ENCODE measurements at places on chromosomes 5 and 9.

DNA sequence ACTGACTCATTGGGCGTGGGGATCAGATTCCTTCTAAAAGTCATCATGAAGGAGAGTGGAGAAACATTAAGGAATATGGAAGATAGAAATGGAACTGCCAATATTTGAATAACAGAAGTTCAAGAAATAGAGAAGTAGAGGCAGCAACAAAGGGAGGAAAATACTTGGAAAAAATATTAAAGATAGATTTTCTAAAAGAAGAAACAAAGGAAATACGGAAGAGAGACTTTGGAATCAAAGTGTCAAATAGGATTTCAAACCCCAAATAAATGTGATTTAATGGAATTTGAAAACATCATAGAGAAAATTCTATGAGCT is 605.1 kb upstream of the KLF4 start:
- no peak for DNase-seq

DNA sequence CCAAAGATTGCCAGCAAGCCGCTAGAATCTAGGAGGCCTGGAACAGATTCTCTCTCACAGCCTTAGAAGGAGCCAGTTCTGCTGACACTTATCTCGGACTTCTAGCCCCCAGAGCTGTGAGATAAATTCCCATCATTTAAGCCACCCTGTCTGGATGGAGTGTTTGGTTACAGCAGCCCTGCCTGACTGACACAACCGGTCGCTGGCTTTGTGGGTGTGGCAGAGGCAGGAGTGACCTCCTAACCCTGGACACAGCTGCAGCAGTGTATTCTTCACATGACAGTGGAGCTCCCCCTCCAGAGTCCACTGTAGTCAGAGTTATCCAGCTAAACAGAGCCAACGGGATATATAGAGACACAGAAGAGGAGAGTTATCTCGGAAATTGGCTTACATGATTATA is 21.2 kb upstream of the IL17B start:
- DNase-seq = no peak

DNA sequence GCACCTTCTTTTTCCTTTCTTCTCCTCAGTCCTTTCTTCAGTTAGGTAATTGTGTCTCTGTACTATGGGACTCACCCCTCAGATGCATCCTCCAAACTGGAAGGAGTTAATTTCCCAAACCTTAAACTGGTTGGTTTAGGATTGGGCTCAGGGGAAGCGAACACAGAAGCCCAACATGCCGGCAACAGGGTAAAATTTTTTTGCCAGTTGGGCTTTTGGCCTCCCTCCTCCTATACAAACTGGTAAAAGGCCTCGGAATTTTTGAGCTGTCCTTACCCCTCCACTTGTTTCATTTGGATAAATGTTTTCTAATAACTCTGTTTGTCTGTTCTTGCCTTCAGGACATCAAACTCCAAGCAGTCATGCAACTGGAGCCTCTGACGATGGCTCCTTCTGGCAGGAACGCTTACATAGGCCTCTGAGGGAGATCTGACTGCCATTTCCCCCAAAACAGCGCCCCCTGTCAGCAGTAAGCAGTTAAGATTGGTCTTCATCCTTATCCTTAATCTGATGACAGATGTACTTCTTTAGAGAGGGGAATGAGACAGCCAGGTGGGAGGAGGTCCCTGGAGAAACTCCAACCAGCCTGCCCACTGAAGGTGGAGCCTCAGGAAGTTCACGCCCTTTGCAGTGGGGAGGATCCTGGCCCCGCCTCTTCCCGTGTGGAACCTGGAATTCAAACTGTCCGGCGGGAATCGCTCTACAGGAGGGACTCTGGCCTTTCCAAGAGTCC is 57.8 kb upstream of the SPINK5 start:
- DNase-seq = peak; percentile 7

DNA sequence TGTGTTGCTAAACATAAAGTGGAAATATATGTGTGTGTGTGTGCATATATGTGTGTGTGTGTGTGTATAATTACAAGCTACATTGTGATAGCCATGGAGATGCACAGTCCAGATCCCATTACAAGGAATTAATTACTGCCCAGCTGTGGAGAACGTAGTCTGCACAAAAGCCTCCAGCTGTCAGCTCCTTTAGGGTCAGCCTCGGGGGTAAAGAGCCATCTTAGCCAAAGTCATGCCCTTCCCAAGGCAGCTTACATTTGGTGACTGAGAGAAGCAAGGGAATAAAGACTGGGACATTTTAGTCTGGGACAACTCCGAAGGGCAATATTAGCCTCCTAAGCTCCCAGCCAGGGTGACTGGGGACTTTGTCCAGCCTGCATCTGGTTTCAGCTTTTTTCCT is 21.9 kb upstream of the FOCAD start:
- DNase-seq = no peak

- DNase-seq = no peak
Measured at GRCh38 chr5:154679501-154679900, 75.7 kb upstream of the LARP1 start.

DNA sequence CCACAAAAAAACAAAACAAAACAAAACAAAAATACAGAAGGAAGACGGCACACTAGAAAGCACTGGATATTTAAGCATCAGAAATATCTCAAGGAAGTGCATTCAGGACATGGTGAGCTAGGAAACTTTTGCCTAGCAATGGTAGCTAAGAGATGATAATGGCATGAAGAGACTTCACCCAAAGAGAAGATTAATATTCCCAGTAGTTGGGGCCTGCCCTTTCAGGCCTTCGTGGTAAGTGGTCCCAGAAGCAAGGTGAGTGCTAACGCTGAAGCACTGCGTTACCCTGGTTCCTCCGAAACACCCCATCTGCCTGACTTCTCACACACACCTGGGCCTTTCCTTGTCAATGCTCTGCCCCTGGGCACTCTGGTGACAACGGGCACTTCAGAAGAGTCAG is 585.2 kb downstream of the RAB3C start:
- DNase-seq = no peak

DNA sequence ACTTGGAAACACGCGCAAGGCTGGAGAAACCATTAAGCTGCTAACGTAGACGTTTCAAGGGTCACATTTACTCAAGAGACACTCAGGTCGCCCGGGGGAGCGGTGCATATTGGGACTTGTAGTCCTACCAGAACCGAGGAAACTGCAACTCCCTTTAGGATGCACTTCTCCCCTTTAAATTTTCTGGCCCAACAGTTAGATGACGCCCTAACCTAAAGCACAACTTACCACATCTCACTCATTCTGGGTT is 384 bp upstream of the DMXL1 start:
- no peak for DNase-seq

DNA sequence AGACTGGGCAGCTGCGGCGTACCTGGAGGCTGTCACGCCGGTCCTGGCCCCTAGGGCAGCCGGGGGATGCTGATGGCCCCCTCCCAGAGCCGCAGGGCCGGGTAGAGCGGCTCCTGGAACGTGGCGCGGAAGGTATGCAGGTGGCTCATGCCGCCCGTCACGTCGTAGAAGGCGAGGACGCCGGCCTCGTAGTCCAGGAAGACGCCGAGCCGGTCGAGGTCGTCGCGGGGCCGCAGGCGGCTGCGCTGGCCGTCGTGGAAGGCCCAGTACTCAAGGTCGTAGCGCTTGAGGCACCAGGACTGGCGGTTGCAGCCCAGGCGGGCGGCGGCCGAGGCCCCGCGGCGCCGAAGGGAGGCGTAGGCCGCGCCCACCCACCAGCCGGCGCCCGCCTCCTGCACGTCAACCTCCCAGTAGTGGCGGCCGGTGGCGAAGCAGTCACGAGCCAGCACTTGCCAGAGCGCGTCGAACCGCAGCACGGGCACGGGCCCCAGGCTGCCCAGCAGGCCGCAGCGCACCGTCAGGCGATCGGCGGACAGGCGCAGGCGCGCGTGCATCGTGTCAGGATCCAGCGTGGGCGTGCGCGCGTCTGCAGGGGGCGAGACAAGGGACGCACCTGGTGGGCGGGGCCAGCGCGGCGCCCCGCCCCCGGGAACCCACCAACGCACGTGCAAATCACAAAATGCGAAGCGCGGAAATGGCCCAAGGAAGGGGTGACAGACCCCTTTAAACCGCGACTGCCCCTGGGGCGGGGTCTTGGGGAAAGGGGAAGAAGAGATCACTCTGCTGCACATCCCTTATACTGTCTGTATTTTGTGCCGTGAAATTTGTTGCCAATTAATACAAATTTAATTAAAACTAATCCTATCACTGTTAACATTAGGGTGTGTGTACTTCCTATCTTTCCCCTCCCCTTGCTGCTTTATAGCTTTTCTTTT is 31.2 kb downstream of the NANS start:
- DNase-seq = peak; percentile 90

DNA sequence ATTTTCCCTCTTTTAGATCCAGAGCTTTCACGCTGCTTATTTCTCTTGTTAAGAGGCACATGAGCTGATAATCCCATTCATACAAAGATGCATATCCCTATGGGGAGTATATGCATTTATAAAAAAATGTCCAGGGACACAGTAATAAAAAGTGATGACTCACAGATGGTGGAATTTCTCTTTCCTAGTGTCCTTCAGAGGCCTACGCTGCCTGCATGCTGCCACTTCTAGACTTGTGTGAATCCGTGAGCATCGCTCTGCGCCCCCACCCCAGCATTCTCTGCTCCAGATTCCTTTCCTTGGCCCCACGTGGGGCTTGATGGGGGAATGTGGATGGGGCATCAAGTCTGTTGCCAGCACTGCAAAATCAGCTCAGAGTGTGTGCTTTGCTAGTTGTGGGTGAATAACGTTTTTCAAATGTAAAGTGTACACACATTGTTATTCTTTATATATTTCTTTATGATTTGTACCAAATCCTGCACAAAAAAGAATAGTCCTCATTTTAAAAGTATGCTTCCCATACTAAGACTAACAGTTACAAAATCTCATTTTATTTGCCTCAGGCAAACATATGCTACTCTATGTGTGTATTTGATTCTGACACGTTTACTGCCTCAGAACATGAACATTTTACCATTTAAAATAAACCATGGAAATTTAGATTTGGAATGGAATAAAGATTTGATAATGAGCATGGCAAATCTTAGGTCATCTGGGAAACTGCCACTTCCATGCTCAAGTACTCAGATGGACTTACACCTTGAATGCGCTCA is 22.4 kb upstream of the RASGRF2 start:
- no peak for DNase-seq

GRCh38 chr5:62143268-62144229 is 162.5 kb upstream of the KIF2A start:
- DNase-seq = peak; percentile 49

- peak; percentile 75 for DNase-seq
Measured at GRCh38 chr5:163504079-163504931, 1.1 kb upstream of the MAT2B start.

DNA sequence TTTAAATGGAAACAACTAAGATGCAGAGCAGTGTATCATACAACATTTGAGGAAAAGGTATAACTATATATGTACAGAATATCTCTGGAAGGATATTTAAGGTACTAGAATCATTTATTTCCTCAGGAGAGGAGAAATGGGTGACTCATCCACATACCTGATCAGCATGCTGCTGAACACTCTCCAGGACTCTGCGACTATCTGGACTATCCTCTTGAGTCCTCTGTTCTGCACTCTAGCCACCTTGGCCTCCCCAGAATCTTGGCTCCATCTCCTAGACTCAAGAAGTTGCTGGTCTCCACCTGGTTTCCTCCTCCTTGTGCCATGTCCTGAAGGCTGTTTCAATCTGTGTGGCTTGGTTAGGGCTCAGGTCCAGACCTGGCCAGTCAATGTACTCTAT is 8.8 kb upstream of the PRDM6 start:
- DNase-seq = no peak

GRCh38 chr5:141904551-141904950 is 19.1 kb upstream of the DELE1 start:
- no peak for DNase-seq

DNA sequence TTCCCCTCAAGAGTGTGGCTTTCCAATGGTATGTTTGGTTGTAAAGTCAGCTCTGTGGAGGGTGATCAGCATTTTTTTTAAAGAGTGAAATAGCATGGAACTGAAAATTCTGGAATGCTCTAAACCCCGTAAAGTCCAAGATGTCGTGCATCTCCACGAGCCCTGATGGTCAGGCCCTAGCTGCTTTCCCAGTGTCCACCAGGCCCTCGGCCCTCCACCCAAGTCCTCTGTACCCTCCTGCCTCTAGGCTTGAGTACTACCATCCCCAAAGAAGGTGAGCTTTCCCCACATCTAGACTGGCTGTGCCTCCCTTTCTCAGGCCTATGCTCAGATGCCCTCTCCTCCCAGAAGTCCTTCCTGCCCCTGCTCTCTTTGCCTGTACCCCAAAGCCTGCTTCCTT is 280.3 kb downstream of the GADD45G start:
- DNase-seq = no peak

GRCh38 chr9:34687276-34688030 is 3.6 kb downstream of the CCL19 start:
- DNase-seq = no peak

- DNase-seq = no peak
Measured at GRCh38 chr5:154751854-154752253, 3.3 kb upstream of the LARP1 start.

DNA sequence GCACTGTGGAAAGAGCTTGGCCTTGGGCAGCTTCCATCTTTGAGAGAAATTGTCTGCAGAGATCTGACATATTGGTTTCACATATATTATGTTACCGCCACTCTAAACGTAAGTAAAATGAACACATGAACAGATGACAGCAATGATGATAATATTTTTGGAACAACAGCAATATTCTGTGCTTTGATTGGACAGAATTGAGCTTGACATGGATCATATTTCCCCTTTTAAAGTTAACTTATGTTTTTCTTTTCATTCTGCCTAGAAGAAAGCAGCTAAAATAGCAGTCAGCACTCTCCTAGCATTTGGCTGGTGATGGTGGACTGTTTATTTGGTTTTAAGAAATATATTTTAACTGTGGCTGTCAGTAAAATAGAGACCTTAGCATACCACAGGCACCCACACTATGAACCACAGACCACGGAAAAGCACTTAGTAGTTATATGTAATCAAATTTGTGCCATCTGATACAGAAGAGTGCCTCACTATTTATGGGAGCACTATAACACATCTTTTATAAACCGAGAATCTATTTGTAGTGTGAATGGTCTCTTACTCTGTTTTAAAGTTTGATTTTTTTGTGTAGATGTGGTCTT is 1.8 kb upstream of the CFAP95 start:
- no peak for DNase-seq

- no peak for DNase-seq
Measured at GRCh38 chr5:109882546-109882945, 192.8 kb downstream of the MAN2A1 start.

- no peak for DNase-seq
Measured at GRCh38 chr5:142782976-142783530, 12.9 kb downstream of the ARHGAP26 start.

DNA sequence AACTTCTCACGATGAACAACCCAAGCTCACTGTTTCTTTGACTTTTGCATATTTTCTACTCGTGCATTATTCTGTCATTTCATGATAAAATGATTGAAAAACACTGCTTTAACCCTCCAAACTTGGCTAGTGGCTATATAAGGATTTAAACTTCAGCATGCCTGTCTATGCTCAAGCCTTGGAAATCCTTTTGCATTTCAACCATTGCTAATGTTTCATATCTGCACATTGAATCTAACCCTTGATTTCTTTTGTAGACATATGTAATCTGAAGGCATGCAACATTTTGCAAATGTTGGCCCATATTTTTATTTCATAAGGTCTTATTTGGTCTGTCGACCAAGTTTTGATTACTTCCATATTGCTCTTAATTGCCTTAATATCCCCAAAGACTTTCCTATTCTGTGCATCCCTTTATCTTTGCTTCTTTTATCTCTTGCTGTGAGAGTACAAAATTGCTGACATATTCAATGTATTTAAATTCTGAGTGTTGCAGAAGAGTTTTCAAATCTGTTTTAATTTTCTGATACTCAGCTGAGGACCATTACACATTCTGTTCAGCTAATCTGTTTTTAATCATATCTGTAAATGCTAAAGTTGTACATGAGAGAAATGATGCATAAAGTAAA is 403.7 kb upstream of the ZNF608 start:
- no peak for DNase-seq

All from common myeloid progenitor, CD34-positive (primary cell).